Endothelial cell of umbilical vein (primary cell): ENCODE measurements at places on chromosomes 2 and 18.

DNA sequence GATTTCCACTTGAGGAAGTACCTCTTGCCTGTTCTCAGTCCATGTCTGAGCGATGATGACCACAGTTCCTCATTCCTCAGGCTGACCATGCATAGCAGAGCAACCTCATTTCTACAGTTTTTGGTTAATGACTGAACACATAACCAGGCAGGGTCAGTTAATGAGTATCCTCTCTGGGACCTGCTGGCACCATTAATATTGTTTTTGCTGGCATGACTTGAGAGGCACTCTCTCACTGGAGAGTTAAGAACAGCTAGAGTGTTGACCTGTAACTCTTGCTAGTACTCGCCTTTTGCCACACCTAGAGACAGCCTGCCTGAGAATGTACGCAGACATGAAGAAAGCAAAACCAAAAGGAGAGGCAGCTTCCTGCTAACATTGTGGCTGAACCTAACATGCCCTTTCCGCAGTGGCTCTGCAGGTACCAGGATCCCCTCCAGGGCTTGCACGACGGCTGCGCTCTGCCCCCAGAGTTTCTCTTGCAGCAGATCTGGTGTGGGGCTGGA is 23.9 kb downstream of the PECR start:
- H3K36me3 ChIP-seq: no peaks in the 10 kb centered on the region
- H3K27ac ChIP-seq: no peak overlapping the region
- H3K4me3 ChIP-seq: no peak overlapping the region
- no peak for DNase-seq
- no peaks in the 10 kb centered on the region for H3K27me3 ChIP-seq

- no peaks in the 10 kb centered on the region for H3K36me3 ChIP-seq
- no peak overlapping the region for H3K4me3 ChIP-seq
- peaks cover 14% of the 10 kb centered on the region for H3K27me3 ChIP-seq
- H3K4me1 ChIP-seq: no peaks in the 10 kb centered on the region
- no peak for DNase-seq
- no peak overlapping the region for H3K27ac ChIP-seq
Measured at GRCh38 chr18:25896956-25897355, 193.5 kb downstream of the SS18 start.

DNA sequence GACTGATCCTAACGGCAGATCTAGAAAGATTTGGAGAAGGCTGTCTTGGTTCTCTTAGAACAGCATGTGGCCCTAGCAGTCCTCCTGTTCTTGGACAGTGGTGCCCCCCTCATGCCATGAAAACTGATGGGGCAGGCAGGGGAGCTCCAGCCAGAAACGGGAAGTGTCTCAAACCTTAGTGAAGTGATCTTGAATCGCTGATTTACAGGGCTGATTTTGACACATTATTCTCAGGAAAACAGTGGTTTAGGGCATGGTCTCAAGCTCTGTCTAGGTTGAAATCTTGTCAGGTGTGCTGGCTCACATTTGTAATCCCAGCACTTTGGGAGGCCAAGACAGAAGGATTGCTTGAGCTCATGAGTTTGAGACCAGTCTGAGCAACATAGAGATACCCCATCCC is 37.8 kb downstream of the SRSF7 start:
- H3K27ac ChIP-seq: no peak overlapping the region
- H3K27me3 ChIP-seq: no peaks in the 10 kb centered on the region
- DNase-seq: no peak
- no peaks in the 10 kb centered on the region for H3K36me3 ChIP-seq
- H3K4me1 ChIP-seq: no peaks in the 10 kb centered on the region
- H3K4me3 ChIP-seq: no peak overlapping the region

DNA sequence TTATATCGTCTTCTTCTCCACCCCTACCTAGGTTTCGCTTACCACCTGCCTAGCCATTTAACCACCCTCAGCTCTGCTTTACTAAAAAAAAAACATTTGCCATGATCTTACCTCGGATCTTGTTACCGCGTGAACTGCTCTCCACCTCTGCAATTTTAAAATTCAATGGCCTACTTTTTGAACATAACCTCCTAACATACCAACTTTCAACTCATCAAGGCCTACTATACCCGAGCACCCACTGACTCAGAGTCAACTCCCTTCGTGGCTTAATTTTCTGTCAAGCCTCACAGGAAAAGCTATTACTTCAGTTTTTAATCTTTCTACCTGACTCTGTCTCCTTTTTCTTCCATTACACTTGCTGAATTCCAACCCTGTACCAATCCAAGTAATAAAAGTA is 55.7 kb downstream of the ATAD2B start:
- DNase-seq: no peak
- no peak overlapping the region for H3K27ac ChIP-seq
- no peak overlapping the region for H3K4me3 ChIP-seq
- H3K36me3 ChIP-seq: peaks cover 8% of the 10 kb centered on the region

GRCh38 chr2:119170504-119170903 is 12.0 kb upstream of the C1QL2 start:
- H3K27ac ChIP-seq: no peak overlapping the region
- H3K4me1 ChIP-seq: no peaks in the 10 kb centered on the region
- DNase-seq: no peak
- no peak overlapping the region for H3K4me3 ChIP-seq

GRCh38 chr2:2243666-2244065 is 87.4 kb downstream of the MYT1L start:
- no peak overlapping the region for H3K4me3 ChIP-seq
- H3K27me3 ChIP-seq: no peaks in the 10 kb centered on the region
- H3K27ac ChIP-seq: no peak overlapping the region

DNA sequence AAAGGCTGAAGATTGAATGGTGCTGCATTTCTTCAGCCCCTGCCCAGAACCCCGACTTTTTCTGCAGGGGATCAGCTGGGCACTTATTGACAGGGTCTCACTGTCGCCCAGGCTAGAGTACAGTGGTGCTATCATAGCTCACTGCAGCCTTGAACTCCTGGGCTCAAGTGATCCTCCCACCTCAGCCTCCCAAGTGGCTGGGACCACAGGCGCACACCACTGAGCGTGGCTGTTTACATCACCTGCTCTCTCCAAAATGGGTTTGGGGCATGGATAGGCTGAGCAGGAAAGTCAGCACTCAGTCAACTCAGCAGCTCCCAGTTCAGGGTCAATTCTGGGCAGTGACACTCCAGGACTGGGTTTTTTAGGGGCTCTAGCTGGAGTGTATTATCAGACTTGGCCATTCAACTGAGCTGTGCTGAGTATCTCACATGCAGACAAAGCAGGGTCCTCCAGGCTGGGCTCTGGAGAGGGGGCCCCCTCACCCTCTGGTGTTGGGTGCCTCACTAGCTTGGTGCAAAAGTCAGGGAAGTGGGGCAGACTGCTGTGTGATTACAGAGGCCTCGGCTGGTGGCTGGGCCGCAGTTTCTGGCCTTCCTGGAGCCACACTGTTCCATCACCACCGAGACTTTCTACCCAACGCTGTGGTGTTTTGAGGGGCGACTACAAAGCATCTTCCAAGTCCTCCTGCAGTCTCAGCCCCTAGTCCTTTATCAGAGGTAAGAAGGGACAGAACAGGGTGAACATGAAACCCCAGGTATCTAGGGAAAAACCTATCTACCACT is 4.5 kb downstream of the ABHD1 start:
- H3K27ac ChIP-seq: no peak overlapping the region
- H3K27me3 ChIP-seq: no peaks in the 10 kb centered on the region

- no peaks in the 10 kb centered on the region for H3K4me1 ChIP-seq
- H3K27me3 ChIP-seq: no peaks in the 10 kb centered on the region
- H3K4me3 ChIP-seq: no peak overlapping the region
- no peaks in the 10 kb centered on the region for H3K36me3 ChIP-seq
- DNase-seq: no peak
- no peak overlapping the region for H3K27ac ChIP-seq
Measured at GRCh38 chr18:5311301-5311989, 15.9 kb upstream of the ZBTB14 start.

- no peak overlapping the region for H3K27ac ChIP-seq
- no peaks in the 10 kb centered on the region for H3K4me1 ChIP-seq
- no peak for DNase-seq
- no peaks in the 10 kb centered on the region for H3K27me3 ChIP-seq
- no peaks in the 10 kb centered on the region for H3K36me3 ChIP-seq
Measured at GRCh38 chr18:12023375-12023774, 42.1 kb downstream of the IMPA2 start.

DNA sequence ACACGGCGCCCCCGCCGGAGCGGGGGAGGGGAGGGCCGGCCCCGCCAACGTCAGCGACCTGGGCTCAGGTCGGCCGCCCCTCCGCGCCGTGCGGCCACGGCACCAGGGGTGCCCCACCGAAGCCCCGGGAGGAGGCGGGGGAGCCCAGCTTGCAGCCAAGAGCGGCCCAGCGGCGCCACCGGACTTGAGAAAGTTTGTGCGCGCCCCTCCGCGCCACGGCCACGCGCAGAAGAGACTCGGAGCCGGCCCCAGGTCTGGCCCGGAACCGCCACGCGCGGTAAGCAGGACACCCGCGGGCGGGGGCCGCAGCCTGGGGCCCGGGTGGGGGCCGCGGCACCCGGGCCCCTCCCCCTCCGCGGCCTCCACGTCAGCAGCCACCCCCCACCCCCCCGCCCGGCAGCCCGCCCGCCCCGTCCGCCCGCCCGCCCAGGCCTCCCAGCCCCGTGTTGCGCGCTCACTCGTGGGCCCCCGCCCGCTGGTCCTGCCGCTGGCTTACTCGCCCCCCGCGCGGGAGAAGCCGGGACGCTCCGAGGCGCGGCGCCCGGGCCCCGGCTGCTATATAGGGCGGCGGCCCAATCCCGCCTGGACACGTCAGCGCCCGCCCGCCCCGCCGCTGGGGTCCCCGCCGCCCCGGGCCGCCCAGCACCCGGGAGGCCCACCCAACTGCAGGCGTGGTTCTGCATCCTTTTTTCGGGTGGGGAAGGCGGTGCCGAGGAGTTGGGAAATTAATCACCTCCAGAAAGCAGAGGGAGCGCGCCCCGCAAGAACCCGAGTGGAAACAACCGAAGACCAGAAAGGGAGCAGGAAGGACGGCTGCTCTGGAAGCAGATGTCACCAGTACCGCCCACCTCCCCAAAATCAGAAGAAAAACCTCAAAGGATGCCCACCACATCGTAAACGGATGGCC is 42.9 kb downstream of the HDLBP start:
- peaks cover 1% of the 10 kb centered on the region for H3K36me3 ChIP-seq
- H3K27me3 ChIP-seq: no peaks in the 10 kb centered on the region
- H3K4me1 ChIP-seq: peaks cover 27% of the 10 kb centered on the region
- H3K27ac ChIP-seq: peak overlapping the region; percentile 66
- peak overlapping the region; percentile 88 for H3K4me3 ChIP-seq

GRCh38 chr18:46062781-46063180 is 9.3 kb downstream of the PSTPIP2 start:
- H3K4me1 ChIP-seq: no peaks in the 10 kb centered on the region
- H3K27ac ChIP-seq: no peak overlapping the region
- H3K27me3 ChIP-seq: no peaks in the 10 kb centered on the region
- no peak for DNase-seq
- no peak overlapping the region for H3K4me3 ChIP-seq

DNA sequence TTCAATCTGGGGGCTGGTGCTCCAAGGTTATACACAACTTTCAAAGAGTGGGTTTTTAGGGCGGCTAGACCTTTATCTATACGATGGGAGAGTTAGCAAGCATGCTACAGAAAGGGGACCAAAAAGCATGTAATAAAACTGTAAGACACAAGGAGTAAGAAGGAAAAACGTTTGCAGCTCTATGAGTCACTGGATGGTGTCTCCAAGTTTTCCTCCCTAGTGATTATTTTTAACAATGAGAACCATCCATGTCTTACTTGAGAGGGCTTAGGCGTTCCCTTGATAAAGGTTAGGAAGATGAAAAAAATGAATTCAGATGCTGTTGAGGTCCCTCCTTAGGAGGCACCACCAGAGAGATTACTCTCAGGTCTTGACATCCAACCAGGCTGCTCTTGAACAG is 75.9 kb downstream of the HRH4 start:
- H3K4me1 ChIP-seq: no peaks in the 10 kb centered on the region
- DNase-seq: no peak
- H3K27me3 ChIP-seq: peaks cover 29% of the 10 kb centered on the region

- no peaks in the 10 kb centered on the region for H3K36me3 ChIP-seq
- peaks cover 5% of the 10 kb centered on the region for H3K27me3 ChIP-seq
- no peaks in the 10 kb centered on the region for H3K4me1 ChIP-seq
Measured at GRCh38 chr2:12767541-12767940, 50.8 kb downstream of the TRIB2 start.

GRCh38 chr2:234556848-234557573 is 60.1 kb upstream of the ARL4C start:
- H3K27me3 ChIP-seq: no peaks in the 10 kb centered on the region
- H3K4me1 ChIP-seq: no peaks in the 10 kb centered on the region
- no peaks in the 10 kb centered on the region for H3K36me3 ChIP-seq

GRCh38 chr2:143582046-143582747 is 453.0 kb downstream of the ARHGAP15 start:
- no peaks in the 10 kb centered on the region for H3K36me3 ChIP-seq
- H3K4me3 ChIP-seq: no peak overlapping the region
- no peaks in the 10 kb centered on the region for H3K4me1 ChIP-seq
- DNase-seq: no peak
- H3K27me3 ChIP-seq: no peaks in the 10 kb centered on the region
- no peak overlapping the region for H3K27ac ChIP-seq

DNA sequence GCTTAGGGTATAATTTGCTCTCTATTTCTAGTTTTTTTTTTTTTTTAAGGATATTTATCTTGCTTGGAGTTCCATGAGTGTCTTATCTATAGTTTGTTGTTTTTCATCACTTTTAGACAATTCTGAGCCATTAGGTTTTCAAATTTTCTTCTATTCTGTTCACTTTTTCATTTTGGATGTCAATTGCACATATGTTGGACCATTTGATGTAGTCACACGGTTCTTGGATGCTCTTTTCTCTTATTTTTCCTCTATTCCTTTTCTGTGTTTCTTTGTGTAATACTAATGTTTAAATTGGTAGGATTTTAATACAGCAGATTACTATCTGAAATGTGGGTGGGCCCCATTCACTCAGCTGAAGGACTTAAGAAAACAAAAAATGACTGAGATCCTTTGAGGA is 292.6 kb downstream of the CALCRL start:
- H3K27me3 ChIP-seq: no peaks in the 10 kb centered on the region
- H3K4me1 ChIP-seq: no peaks in the 10 kb centered on the region
- H3K27ac ChIP-seq: no peak overlapping the region
- H3K4me3 ChIP-seq: no peak overlapping the region

DNA sequence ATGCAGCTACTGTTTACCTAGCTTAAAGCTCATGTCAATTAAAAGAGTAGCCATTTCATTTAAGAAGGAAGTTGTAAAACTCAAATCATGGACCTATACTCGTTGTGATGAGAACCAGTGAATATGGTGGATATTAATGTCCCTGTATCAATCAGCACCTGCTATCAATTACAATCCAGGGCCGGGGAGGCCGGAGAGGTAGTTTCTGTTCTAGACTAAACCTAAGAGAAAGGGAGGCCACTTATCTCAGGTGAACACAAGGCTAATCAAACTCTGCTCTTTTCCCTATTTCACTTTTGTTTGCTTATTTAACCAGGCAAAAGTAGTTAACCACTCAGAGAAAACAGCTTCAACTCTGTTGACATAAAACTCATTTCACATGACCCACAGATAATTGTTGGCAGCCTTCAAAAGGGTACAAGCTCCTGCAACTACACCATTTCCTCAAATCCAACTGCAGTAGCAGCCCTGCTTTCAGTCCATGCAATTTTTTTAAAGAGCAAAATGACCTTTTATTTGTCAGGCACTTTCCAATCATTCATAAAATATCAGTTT is 27.8 kb upstream of the SLC9A2 start:
- no peaks in the 10 kb centered on the region for H3K36me3 ChIP-seq
- no peaks in the 10 kb centered on the region for H3K4me1 ChIP-seq
- no peak overlapping the region for H3K27ac ChIP-seq
- DNase-seq: no peak

GRCh38 chr2:15435474-15435873 is 125.7 kb downstream of the NBAS start:
- H3K4me3 ChIP-seq: no peak overlapping the region
- H3K4me1 ChIP-seq: no peaks in the 10 kb centered on the region
- H3K27ac ChIP-seq: no peak overlapping the region
- H3K27me3 ChIP-seq: no peaks in the 10 kb centered on the region
- H3K36me3 ChIP-seq: no peaks in the 10 kb centered on the region

GRCh38 chr2:197196541-197197180 is 113.9 kb downstream of the ANKRD44 start:
- H3K27me3 ChIP-seq: no peaks in the 10 kb centered on the region
- H3K27ac ChIP-seq: no peak overlapping the region
- no peaks in the 10 kb centered on the region for H3K36me3 ChIP-seq
